Effector memory CD8-positive, alpha-beta T cell (primary cell): ENCODE measurements at places on chromosomes 12 and 14.

DNA sequence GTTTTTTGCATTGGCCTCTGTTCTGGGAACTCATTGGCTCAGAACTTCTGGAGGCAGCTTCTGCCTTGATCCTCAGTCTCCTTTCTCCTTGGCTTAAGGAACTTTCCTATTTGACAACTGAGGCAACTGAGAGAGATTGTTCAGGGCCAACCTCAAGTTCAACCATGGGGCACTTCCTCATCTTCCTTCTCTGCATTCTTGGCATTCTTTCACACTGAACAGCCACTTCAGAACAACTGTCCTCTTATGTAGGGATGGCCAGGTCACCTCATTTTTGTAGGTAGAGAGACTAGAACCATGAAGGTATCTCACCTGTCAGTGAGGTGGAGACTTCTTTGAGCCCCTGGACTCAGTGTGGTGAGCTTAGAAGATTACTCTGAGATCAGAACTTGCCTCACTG lies 63.0 kb upstream of the NRXN3 start:
- H3K27ac ChIP-seq = no peak overlapping the region
- DNase-seq = no peak
- no peaks in the 10 kb centered on the region for H3K36me3 ChIP-seq

- no peaks in the 10 kb centered on the region for H3K36me3 ChIP-seq
- H3K27me3 ChIP-seq = no peaks in the 10 kb centered on the region
- DNase-seq = no peak
- no peak overlapping the region for H3K4me3 ChIP-seq
Observed at GRCh38 chr14:28931999-28932398, 165.4 kb downstream of the FOXG1 start.

DNA sequence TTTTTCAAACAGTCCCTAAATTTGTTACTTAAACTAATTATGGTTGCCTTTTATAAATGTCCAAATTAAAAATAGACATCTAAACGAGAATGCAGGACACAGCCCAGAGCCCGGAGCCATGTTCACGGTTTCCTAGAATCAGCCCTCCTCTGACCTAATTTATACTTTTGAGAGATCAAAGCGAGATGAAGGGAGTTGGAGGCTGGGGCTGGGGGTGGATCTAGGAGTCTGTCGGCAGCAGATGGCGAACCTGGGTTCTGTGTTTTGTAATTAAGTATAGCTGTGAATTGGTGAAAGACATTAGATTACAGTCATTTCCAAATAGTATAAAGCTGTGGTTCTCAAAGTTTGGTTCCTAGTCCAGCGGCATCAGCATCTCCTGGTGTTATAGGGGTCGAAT lies 210.1 kb downstream of the SLC41A2 start:
- peaks cover 56% of the 10 kb centered on the region for H3K4me1 ChIP-seq
- DNase-seq = no peak
- H3K27ac ChIP-seq = peak overlapping the region; percentile 83
- H3K4me3 ChIP-seq = peak overlapping the region; percentile 34

- H3K4me1 ChIP-seq = peaks cover 3% of the 10 kb centered on the region
- no peak overlapping the region for H3K4me3 ChIP-seq
- DNase-seq = no peak
- peak overlapping the region; percentile 32 for H3K27ac ChIP-seq
Observed at GRCh38 chr12:120739821-120740613, 14.4 kb downstream of the ACADS start.

- no peaks in the 10 kb centered on the region for H3K27me3 ChIP-seq
- H3K36me3 ChIP-seq = no peaks in the 10 kb centered on the region
- H3K4me3 ChIP-seq = no peak overlapping the region
- H3K4me1 ChIP-seq = no peaks in the 10 kb centered on the region
Observed at GRCh38 chr12:87157791-87158190, 871.4 kb downstream of the C12orf50 start.

GRCh38 chr14:39233680-39234326 lies at the start of gene MIA2:
Gene MIA2, plus strand, starts transcription at chr14:39233915. Its CDS starts 200 bp downstream, at chr14:39234115.
- peaks cover 9% of the 10 kb centered on the region for H3K36me3 ChIP-seq
- no peak for DNase-seq
- peak within 1 kb of the TSS; percentile 53 for H3K4me3 ChIP-seq
- no peaks in the 10 kb centered on the region for H3K27me3 ChIP-seq

- H3K4me3 ChIP-seq = no peak overlapping the region
- H3K27me3 ChIP-seq = peaks cover 31% of the 10 kb centered on the region
- DNase-seq = no peak
- H3K36me3 ChIP-seq = no peaks in the 10 kb centered on the region
- H3K4me1 ChIP-seq = no peaks in the 10 kb centered on the region
Observed at GRCh38 chr12:76277480-76277879, 70.7 kb downstream of the BBS10 start.

DNA sequence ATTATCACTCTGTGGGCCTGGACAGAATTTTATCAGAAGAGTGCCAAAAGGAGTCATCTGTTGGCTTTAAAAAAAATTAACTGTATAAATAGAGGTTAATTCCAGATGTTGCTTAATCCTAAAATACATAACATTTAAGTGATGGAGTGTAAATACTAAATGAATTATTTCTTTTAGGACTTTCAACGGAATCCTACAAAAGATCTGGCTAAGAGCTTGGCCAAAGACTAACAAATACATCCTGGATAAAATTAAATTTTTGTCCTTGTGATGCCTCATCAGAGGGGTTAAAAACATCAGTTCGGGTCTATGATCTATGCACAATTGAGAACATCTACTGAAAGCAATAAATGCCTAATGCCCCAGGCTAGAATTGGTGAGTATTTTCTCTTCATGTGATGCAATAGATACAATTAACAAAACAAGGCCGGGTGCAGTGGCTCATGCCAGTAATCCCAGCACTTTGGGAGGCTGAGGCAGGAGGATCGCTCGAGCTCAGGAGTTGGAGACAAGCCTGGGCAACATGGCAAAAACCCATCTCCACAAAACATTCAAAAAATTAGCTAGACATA lies 49.8 kb upstream of the RAP1B start:
- DNase-seq = no peak
- no peak overlapping the region for H3K27ac ChIP-seq
- H3K36me3 ChIP-seq = no peaks in the 10 kb centered on the region
- peaks cover 12% of the 10 kb centered on the region for H3K4me1 ChIP-seq
- H3K4me3 ChIP-seq = no peak overlapping the region
- no peaks in the 10 kb centered on the region for H3K27me3 ChIP-seq

DNA sequence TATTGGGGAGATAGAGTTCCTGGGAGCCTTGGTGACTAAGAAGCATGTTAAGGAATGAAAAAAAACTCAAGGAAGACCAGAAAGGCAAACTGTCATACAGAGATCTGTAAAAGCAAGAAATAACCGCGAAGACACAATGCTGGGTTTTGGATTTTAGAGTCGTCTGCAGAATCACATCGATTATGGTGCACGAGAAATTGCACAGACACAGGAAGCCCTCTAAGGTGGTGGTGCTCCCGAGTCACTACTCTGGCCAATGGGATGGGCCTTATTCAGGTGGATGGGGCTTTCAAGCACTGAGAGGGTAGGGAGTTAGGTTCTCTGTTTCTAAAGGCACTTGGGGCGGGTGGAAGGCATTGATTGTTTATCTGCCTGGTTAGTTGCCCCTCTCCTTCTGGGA lies 10.3 kb upstream of the FLVCR2 start:
- peaks cover 12% of the 10 kb centered on the region for H3K4me1 ChIP-seq
- no peak overlapping the region for H3K4me3 ChIP-seq
- DNase-seq = no peak
- H3K27me3 ChIP-seq = no peaks in the 10 kb centered on the region

- no peak overlapping the region for H3K27ac ChIP-seq
- DNase-seq = no peak
- H3K36me3 ChIP-seq = no peaks in the 10 kb centered on the region
- no peaks in the 10 kb centered on the region for H3K4me1 ChIP-seq
- no peak overlapping the region for H3K4me3 ChIP-seq
- no peaks in the 10 kb centered on the region for H3K27me3 ChIP-seq
Observed at GRCh38 chr12:115267891-115268290, 583.9 kb upstream of the TBX3 start.
